ENCODE measurements at places on chromosomes 1 and 21. TPM values are rescaled to one million over a fixed set of nuclear protein-coding genes. Genes with fewer than 3 reads are reported as not detected.

TMEM52 gene
- total RNA-seq, result 1.5 TPM

KRTAP6-3 gene
- not detected for total RNA-seq

GJA8 gene
- total RNA-seq, result not detected

KRTAP21-2 gene
- not detected for total RNA-seq

CLIC6 gene
- 0.79 TPM for total RNA-seq

PTPN22 gene
- total RNA-seq, result 0.31 TPM

CFAP74 gene
- 23.2 TPM for total RNA-seq

MMP23B gene
- total RNA-seq, result 7.9 TPM

C1QB gene
- 41.3 TPM for total RNA-seq

SPATA21 gene
- total RNA-seq, result 0.60 TPM

PGLYRP3 gene
- total RNA-seq, result not detected

PGLYRP4 gene
- not detected for total RNA-seq

GJA9 gene
- total RNA-seq, result not detected

COL16A1 gene
- 54.3 TPM for total RNA-seq

BTF3L4 gene
- 45.2 TPM for total RNA-seq

ACOT11 gene
- 21.6 TPM for total RNA-seq

TPTE gene
- total RNA-seq, result not detected

CLCA4 gene
- 7.7 TPM for total RNA-seq

FCRLA gene
- total RNA-seq, result 0.60 TPM

RAD54L gene
- total RNA-seq, result 9.1 TPM

BTBD8 gene
- total RNA-seq, result 91.1 TPM

AKR1A1 gene
- total RNA-seq, result 64.2 TPM

SLC25A34 gene
- 2.5 TPM for total RNA-seq

UMODL1 gene
- total RNA-seq, result 0.86 TPM

GUCA2B gene
- not detected for total RNA-seq

CNTN2 gene
- 87.4 TPM for total RNA-seq

ERICH3 gene
- 28.4 TPM for total RNA-seq

FLG2 gene
- not detected for total RNA-seq

PEX11B gene
- 61.5 TPM for total RNA-seq

ZNF593OS gene
- total RNA-seq, result not detected

CCDC190 gene
- total RNA-seq, result 5.8 TPM

VANGL2 gene
- total RNA-seq, result 7.7 TPM

MYBPH gene
- 0.32 TPM for total RNA-seq

CATSPER4 gene
- total RNA-seq, result not detected

AADACL3 gene
- not detected for total RNA-seq

KIF21B gene
- 48.5 TPM for total RNA-seq

CYB5RL gene
- 10.3 TPM for total RNA-seq

TMEM61 gene
- 0.64 TPM for total RNA-seq

DIRAS3 gene
- 3.3 TPM for total RNA-seq

DMBX1 gene
- total RNA-seq, result not detected

MMEL1 gene
- total RNA-seq, result 1.7 TPM

GPR52 gene
- total RNA-seq, result 11.6 TPM

ASB17 gene
- not detected for total RNA-seq

TRIM67 gene
- 1.6 TPM for total RNA-seq

WNT3A gene
- total RNA-seq, result not detected

DRAXIN gene
- total RNA-seq, result 0.49 TPM

DUSP23 gene
- total RNA-seq, result 17.9 TPM

NEGR1 gene
- total RNA-seq, result 122 TPM

ARHGEF16 gene
- total RNA-seq, result 2.1 TPM

TTLL10 gene
- total RNA-seq, result not detected

PIGP gene
- total RNA-seq, result 18.0 TPM

GPR61 gene
- total RNA-seq, result 29.8 TPM

CSMD2 gene
- 24.2 TPM for total RNA-seq

KCNJ10 gene
- total RNA-seq, result 130 TPM

SPRR1A gene
- total RNA-seq, result not detected
